ENCODE measurements at places on chromosomes 2 and 18. TPM values are rescaled to one million over a fixed set of nuclear protein-coding genes. Genes with fewer than 3 reads are reported as not detected.

Gene VWC2L
- 0.22 TPM for polyA plus RNA-seq

Gene CHPF
- polyA plus RNA-seq: 34.6 TPM

DNA sequence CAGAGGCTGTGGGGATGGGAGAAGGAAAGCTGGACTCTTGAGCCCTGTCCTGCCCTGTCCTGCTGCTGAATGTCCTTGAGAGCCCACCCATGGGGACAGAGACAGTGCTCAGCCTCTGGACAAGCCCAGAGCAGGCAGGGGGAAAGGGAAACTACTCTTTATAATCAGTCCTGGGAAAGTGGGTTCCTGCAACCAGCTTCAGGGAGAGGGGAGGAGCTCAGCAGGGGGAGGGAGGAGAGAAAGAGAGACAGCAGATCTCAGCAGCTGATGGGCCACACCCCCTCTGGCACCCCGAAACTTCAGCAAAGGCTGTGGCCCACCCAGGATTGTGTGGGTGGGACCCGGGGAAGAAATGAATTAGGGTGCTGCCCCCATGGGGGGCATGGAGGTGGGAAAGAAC, 11.6 kb downstream of the ECEL1 start:
- DNase-seq: no peak

DNA sequence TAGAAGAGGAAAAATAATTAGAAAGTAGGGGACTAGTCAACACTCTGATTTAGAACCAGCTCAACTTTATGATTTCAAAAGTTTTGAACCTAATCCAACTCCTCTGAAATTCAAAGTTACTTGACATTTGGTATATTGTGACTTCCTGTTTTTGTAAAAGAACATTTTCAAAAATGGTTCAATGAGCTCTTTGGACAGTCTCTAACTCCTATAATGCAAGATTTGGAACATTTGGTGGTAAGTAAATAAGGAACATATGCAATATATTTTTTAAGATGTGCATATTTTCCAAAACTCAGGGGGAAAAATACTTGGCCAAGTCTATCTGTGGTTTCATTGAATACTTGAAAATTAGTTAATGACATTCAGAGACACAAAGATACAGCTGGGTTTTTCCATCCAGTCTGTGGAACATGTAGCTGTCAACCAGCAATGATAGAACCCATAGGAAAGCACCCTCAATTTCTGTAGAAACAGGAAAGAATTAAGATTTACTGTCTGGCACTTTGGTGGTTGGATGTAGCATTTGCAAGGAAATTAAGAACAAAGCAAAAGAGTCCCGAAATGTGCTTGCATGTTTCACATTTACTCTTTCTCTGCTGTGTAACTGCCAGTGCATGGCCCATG, 17.0 kb upstream of the ANKRD44 start:
- no peak for DNase-seq

DNA sequence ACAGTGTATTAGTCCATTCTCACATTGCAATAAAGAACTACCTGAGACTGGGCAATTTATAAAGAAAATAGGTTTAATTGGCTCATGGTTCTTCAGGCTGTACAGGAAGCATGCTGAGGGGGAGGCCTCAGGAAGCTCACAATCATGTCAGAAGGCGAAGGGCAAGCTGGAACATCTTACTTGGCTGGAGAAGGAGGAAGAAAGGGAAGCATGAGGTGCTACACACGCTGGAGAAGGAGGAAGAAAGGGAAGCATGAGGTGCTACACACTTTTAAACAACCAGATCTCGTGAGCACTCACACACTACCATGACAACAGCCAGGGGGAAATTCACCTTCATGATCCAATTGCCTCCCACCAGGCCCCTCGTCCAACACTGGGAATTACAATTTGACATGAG, 95.3 kb upstream of the FAM110C start:
- no peak for DNase-seq

GRCh38 chr2:164917296-164917903, 37.9 kb downstream of the SLC38A11 start:
- peak; percentile 51 for DNase-seq

Measured in renal pelvis (tissue), 12 donors.